Stimulated activated CD8-positive, alpha-beta memory T cell treated with anti-CD3 and anti-CD28 coated beads, Interleukin-4, amount 100 ng/mL, for 24 hours (primary cell): ENCODE measurements at places on chromosomes 11 and 22.

- DNase-seq: no peak
Observed at GRCh38 chr11:101444851-101445250, 139.0 kb downstream of the TRPC6 start.

- DNase-seq: no peak
Observed at GRCh38 chr22:50035976-50036724, 21.9 kb downstream of the TTLL8 start.

- DNase-seq: no peak
Observed at GRCh38 chr11:46335890-46336562, 11.2 kb upstream of the DGKZ start.

DNA sequence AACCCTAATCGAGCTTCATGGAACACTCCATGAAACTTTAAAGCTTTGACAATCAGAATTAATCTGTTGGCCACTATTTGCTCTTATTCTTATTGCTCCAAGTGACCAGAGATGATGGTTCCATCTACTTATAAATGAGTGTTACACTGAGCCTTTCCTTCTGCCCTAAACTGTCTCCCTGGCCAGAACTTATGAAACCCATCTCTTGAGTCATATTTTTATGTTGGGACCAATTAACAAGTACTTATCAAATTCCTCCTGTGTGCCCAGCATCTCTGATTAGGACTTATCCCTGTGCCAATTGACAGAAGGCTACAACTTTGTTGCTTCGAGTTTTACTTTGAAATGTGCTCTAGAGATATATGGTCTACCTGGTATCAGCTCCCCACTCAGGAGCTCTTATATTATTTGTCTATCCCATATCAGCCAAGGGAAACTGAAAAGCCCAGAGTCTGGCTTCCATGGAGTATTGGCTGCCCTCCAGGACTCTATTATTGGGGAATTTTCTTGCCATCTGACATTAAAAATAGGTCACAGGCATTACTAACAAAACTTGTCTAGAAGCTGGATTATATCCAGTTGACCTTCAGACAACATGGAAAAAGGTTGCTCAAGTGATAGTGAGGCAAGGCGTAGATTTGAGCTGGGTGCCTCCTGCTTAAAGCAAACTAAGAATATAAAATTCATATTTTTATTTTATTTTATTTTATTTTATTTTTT is 8.8 kb downstream of the KREMEN1 start:
- no peak for DNase-seq

DNA sequence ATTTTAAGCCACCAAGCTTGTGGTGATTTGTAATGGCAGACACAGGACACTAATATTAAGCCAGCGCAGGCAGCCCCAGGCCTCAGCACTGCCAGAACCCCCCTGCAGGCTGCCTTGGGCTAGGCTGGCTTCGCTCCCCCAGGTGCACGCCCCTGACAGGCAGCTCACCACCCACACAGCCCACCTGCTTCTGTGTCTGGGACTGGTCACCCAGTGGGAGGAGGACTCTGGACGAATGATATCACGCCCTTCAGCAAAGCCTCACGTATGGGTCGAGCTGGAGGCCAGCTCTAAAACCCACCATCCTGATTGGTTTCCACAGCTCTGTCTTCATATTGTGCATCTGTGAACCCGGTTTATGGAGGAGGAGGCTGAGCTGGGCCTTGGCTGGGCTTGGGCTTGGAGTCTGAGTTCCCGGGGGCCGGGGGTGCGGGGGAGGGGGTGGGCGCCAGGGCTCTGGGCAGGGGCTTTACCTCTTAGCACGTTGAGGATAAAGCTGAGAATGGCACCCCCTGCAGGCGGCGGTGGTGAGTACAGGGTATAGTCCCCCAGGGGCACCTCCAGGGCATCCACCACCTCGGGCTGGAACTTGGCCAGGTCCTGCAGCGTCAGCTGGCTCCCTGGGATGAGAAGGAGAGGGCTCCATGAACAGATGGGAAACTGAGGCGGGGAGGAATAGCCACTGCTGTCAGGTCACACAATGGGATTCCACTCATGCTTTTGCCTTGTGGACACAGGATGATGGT is 13.8 kb downstream of the GGT5 start:
- DNase-seq: peak; percentile 53

GRCh38 chr22:44224166-44224565 is 43.4 kb downstream of the PARVG start:
- no peak for DNase-seq

DNA sequence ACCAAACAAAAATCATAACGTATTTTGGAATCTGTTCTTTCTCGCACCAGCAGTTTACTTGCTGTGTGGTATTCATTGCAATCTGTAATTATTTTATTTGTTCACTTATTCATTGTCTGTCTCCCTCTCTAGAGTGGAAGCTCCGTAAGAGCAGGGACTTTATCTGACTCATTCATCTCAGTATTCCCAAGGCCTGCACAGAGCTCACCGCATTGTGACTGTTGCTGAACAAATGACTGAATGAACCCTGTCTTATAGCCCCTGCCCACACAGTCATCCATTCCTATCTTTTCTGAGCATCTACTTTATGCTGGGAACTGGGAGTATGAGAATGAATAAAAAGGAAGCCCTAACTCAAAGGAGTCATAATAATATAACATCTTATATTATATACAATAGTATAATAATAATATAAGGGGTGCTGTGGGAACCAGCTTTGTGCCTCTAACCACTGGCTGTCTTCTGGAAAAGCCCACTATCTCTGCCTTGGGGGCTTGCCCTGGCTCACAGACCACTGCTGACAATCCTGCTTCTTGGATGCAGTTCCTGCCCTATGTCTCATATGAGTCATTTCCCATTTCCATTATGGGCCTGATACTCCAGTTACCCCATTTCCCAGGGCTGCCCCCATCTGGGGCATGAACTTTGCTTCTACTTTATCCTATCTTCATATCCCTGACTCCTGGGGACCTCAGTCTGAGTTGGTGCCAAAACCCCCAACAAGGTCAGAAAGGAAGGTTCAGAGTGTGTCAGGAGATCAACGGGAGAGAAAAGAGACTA is 11.0 kb downstream of the XRRA1 start:
- DNase-seq: no peak

- DNase-seq: no peak
Observed at GRCh38 chr22:27246558-27246957, 555.0 kb downstream of the MN1 start.

DNA sequence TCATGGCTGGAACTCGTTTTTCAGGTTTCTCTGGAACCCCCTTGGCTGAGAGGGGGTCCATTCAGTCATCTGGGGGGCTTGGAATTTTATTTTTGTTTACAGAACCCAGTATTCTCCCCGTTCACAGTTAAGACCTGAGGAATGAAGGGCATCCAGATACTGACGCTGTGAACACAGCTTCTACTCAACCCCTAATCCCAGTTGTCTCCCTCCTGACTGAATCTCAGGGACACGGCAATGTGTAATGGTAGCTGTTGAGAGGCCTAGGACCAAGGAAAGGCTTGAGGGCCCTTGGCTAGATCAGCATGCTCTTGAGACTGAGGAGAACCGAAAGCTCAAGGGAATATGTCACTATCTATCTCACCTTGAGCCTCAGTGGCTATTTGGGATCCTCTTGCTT is 113.6 kb downstream of the SWAP70 start:
- no peak for DNase-seq

GRCh38 chr11:124915541-124916369 is 3.3 kb upstream of the HEPN1 start:
- no peak for DNase-seq
